Stimulated activated CD8-positive, alpha-beta memory T cell treated with anti-CD3 and anti-CD28 coated beads, Interleukin-7, amount 100 ng/mL, for 48 hours (primary cell): ENCODE measurements at places on chromosomes 7 and 10.
A peak's percentile ranks its signal among the peaks of the same experiment; 100 is the strongest.

GRCh38 chr10:77909021-77909748 is 17.4 kb downstream of the DLG5 start:
- DNase-seq, result no peak

- no peak for DNase-seq
Observed at GRCh38 chr10:44417761-44418160, 32.9 kb upstream of the CXCL12 start.

- no peak for DNase-seq
Observed at GRCh38 chr10:5888351-5888750, 1.3 kb downstream of the ANKRD16 start.

GRCh38 chr7:6446838-6447580 is 745 bp downstream of the DAGLB start:
- no peak for DNase-seq

- no peak for DNase-seq
Observed at GRCh38 chr10:101238732-101239105, 9.5 kb upstream of the LBX1 start.

GRCh38 chr10:47264797-47265281 is 35.2 kb upstream of the GDF10 start:
- DNase-seq, result peak; percentile 24

- DNase-seq, result no peak
Observed at GRCh38 chr7:116227678-116228239, 17.4 kb downstream of the TES start.

DNA sequence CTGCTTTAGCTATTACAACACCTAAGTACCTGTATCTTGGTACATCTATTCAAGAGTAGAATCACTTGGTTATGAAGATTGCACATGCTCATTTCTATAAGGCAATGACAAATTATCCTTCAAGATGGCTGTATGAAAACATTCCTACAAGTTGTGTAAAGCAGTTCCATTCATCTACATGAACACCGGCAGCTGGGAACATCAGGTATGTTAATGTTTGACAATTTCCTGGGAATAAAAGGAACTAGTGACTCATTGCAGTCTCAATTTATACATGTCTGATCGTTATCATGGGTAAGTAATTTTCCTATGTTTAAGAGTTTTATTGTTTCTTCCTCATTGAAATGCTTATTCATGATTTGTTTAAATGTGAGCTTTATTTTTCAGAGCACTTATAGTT is 203.2 kb upstream of the SEMA3E start:
- DNase-seq, result no peak

- DNase-seq, result no peak
Observed at GRCh38 chr10:92238054-92238585, 52.8 kb downstream of the CPEB3 start.

DNA sequence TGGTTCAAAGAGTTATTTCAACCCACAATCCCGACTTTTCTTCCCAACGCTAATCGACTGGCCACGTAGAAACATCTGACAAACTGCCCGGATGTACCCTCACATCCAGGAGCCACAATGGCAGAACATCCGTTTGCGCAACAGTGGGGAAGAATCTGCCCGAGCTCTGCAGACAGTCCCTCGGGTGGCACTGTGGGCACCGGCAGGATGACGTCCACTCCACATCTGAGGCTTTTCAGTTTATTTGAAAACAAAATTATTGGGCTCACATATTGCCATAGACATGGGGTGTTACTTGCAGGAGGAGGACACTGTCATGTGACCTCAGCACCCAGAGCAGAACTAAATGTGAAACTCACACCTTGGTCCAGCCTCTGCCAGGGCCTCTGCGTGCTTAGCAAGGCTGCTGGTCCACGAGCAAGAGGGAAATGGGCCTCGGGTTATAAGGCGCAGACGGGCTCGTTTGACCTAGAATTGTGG is 84.1 kb downstream of the MKI67 start:
- DNase-seq, result no peak

DNA sequence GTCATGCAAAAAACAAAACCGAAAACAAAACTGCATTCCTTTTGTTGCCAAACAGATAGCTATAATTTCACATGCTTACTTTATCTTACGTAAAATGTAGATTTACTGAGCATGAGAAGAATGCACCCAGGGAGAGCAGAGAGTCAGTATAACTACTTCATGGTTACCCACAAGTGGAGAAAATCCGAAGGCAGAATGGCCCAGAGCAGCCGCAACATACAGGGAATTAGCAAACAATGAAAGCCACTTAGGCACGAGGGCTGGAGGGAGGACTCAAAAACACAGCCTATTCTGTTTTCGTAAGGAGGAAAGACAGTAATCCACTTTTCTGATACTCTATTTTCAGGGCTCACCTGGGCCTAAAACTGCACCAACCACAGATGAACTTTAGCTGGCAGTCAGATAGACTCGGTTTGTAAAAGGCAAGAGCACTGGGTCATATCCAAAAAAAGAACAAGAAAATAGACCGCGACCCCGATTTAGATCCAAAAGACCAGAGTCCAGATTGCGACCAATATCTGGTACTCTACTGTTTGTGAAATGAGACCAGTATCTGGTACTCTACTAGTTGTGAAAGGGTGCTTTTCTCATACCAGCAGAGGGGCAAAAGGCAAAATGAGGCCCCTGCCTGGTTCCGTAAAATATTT is 1.3 kb downstream of the ITPRIP start:
- DNase-seq, result no peak

- DNase-seq, result no peak
Observed at GRCh38 chr7:90740386-90740785, 144.3 kb downstream of the CDK14 start.

DNA sequence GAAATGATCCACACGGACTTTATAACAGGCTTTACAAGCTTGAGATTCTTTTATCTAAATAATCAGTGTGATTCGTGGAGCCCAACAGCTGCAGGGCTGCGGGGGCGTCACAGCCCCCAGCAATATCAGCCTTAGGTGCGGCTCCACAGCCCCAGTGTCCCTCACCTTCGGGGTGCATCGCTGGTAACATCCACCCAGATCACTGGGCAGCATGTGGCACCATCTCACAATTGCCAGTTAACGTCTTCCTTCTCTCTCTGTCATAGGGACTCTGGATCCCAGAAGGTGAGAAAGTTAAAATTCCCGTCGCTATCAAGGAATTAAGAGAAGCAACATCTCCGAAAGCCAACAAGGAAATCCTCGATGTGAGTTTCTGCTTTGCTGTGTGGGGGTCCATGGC is 155.6 kb downstream of the EGFR start:
- no peak for DNase-seq

GRCh38 chr7:130683026-130683425 is 3.3 kb downstream of the TSGA13 start:
- no peak for DNase-seq

- DNase-seq, result peak; percentile 63
Observed at GRCh38 chr7:138752518-138753149, 45.2 kb upstream of the TMEM213 start.

DNA sequence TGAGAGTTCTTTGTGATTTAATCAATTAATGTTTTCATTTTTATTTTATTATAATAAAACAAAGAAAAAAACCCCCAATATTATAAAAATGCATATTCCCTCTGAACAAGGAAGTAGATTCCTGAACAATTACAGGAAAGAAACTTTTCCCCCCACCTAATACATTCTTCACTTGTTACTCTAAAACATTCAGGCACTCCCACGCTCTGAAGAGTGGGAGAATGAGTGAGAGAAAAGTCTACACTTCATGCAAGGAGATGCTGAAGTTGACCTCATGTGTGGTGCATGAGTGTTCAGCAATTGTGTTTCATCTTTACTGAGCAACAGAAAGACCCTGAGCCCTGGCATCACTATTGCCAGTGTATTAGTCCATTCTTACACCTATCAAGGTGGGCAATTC is 244.2 kb upstream of the IGFBP3 start:
- no peak for DNase-seq

DNA sequence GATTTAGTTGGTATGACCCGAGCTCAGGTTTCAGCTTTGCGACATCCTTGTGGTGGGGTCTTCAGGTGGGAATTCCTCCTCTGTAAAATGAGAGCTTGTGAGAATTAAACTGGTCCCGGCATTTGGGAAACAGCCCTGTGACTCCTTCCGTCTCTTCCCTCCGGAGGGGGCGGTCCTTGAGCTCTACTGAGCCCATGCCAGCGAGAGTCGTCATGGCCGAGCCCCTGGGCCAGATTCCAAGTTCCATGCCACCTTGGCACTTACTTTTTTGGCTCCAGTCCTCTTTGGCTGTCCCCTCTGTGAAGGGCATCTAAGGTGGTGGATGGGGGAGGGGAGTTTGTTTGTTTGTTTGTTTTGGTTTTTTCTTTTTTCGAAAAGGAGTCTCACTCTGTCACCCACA is 47.6 kb downstream of the GTF2IRD1 start:
- DNase-seq, result no peak

- DNase-seq, result no peak
Observed at GRCh38 chr7:26292768-26293560, 1.3 kb downstream of the SNX10 start.

DNA sequence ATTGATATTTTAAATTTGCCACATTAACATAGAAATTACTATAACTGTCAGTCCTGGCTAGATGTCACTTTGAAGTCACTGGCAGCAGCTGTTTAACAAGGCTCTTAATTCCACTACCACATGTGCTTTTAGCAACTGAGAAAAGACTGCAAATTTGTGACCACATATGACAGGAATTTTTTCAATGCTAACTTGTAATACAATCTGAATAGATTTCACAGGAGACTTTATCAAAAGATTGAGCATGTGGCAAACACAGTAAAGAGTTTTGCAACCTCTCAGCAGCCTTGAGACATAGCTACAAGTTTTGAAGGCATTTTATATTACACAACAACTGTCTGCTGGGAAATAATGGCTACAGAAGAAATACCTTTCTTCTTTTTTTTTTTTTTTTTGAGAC is 73.0 kb downstream of the MICU1 start:
- no peak for DNase-seq

DNA sequence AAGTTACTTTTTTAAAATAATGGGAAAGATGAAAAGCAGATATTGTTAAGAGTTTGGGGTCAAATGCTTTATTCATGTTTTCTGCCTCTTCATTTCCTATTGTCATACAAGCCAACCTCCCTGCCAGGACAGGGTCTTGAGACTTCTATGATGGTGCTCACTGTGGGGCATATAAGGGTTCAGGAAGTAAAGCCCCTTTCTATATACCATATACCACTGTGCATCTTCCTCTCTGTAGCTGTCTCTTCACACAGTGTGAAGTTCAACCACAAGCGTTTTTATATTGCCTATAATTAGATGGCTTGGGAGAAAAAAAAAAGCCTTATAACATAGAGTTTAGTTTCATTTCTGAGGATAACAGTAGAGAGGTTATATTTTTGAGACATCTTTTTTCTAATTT is 389.8 kb upstream of the SORCS1 start:
- no peak for DNase-seq

DNA sequence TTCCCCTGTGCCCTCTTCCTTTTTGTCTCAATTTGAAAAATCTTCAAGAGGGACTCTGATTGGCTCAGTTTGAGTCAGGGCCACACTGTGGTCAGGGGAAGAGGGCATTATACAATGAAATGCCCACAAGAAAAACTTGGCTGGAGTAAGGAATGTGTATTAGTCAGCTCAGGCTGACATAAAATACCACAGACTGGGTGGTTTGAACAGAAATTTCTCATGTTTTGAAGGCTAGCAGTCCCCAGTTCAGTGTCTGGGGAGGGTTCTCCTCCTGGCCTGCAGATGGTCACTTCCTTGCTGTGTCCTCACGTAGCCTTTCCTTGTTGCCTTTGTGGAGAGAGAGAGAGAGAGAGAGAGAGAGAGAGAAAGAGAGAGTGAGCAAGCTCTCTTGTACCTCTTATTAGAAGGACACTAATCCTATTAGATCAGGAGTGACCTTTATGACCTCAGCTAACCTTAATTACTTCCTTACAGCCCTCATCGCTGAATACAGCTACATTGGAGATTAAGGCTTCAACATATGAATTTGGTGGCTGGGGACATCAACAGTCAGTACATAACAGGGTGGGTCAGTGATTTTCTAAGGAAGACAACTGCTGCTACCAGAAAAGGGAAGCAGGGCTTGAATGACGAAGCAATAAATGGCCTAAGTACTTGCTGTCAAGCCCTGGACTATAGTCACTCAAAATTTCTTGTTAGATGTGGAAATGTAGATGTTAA is 25.8 kb upstream of the FAM13C start:
- DNase-seq, result no peak

GRCh38 chr10:17848646-17849045 is 39.5 kb downstream of the MRC1 start:
- DNase-seq, result no peak

GRCh38 chr7:28669330-28669729 is 257.0 kb downstream of the CREB5 start:
- DNase-seq, result no peak

- DNase-seq, result no peak
Observed at GRCh38 chr10:125035588-125036295, 93.8 kb downstream of the ZRANB1 start.

GRCh38 chr7:142088022-142088714 is 23.4 kb upstream of the MGAM2 start:
- DNase-seq, result no peak

- no peak for DNase-seq
Observed at GRCh38 chr10:93913706-93914105, 19.9 kb downstream of the SLC35G1 start.

GRCh38 chr10:131041031-131041430 is 270.5 kb downstream of the TCERG1L start:
- no peak for DNase-seq

- DNase-seq, result no peak
Observed at GRCh38 chr7:21191321-21192073, 236.4 kb upstream of the SP4 start.

DNA sequence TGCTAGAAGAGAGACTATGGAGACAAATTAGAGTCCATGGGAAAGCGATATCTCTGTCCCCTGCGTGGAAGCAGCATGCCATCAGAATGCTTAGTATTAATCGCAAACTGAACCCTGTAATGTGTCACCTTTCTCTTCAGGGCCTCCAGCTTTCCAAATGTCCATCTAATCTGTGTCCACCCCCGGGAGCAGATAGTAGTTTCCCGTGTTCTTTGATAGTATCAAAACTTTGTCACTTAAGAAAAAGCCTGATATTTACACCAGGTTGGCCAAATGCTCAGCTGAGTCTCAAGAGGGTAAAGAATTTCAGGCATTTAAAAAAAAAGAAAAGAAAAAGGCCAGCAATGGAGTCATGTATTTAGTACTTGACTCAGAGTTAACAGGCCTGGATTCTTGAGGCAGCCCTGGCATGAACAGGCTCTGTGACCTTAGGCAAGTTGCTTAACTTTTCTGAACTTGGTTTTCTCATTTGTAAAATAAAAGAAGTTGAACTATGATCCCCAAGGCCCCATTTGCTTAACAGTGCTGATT is 10.4 kb upstream of the GSAP start:
- DNase-seq, result no peak

- DNase-seq, result no peak
Observed at GRCh38 chr10:69853064-69853463, 51.4 kb downstream of the COL13A1 start.

GRCh38 chr10:14773551-14774213 is 1.0 kb downstream of the FAM107B start:
- DNase-seq, result no peak

GRCh38 chr10:78645975-78646374 is 422.8 kb upstream of the ZMIZ1 start:
- no peak for DNase-seq

GRCh38 chr10:11189582-11190376 is 172.1 kb downstream of the CELF2 start:
- no peak for DNase-seq
